OCI-LY7 (cell line): ENCODE measurements at places on chromosomes 4 and X.

DNA sequence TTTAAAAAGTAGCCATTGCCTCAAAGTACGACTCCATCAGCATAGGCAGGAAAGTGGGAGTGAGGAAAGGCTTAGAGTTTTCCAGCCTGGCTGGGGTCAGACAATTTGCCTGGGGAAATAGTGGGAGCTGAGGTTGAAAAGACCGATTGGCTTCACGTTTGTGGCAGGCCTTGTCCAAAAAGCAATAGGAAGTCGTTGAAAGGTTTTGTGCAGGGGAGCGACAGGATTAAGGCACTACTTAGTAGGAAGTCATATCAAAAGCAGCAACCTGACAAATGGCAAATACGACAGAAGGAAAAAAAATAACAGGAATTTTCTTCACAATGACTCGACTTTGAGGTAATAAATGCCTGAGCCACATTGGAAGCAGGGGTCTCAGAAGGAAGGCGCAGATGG, 691 bp upstream of the EREG start:
- DNase-seq: no peak

- no peak for DNase-seq
Measured at GRCh38 chr4:187075514-187075913, 351.9 kb upstream of the FAT1 start.

GRCh38 chr4:94678896-94679295, 78.9 kb upstream of the BMPR1B start:
- DNase-seq: no peak

DNA sequence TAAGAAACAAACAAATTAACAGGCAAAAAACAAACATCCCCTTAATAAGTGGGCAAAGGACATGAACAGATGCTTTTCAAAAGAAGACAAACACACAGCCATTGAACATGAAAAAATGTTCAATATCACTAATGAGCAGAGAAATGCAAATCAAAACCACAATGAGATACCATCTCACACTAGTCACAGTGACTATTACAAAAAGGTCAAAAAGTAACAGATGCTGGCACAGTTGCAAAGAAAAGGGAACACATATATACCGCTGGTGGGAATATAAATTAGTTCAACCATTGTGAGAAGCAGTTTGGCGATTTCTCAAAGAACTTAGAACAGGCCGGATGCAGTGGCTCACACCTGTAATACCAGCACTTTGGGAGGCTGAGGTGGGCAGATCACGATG, 146.1 kb upstream of the NEIL3 start:
- DNase-seq: no peak

- no peak for DNase-seq
Measured at GRCh38 chr4:128596853-128597252, 212.6 kb upstream of the JADE1 start.

DNA sequence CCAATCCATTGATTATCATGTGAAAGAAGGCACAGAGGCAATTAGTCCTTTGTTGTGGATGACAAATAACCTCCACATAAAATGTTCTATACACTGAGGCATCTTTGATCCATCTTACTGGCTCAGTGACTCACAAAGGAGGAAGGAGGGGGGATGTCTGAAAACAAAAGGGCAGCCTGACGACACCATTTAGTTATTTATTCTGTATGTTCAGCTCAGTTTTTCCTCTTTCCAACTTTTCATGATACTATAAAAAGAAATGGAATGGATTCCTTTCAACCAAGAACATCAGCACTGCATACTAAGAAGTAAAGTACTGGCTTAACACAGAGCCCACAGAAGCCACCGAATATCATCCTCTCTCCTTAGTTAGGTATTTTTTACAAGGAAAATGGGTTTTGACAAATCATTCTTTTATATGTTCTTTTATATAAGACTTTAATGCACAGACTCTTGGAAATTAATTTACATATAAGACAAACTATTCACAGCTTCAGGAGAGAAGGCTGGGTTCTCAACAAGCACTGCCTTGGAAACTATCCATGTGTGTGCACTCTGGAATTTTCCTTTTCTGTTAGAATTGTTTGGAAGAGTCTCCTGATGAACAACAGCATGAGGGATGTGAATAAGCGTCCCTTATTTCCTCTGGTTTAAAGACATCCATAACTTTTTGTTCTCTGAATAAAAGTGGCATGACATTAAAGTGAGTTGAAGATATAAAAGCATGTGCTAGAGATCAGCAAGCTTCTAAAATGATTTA, 135.6 kb downstream of the TSPAN5 start:
- no peak for DNase-seq

- DNase-seq: no peak
Measured at GRCh38 chrX:151175283-151176062, 911 bp upstream of the GPR50 start.

DNA sequence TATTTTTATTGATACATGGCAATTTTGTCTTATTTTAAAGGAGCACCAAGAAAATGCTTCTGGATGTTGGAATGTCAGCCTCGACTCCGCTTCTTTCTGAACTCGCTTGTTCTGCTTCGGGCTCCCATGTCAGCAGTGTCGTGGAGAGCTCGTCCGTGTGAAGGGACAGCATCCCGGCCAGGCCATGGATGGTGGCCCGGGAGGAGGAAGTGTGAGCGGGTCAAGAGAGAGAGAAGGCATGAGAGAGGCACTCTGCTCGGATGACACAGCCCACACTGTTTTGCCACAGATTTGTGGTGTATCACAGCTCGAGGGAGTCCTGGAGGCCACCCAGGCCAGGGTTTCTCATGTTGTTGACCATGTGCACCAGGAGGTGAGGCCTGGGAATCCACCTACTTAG, 107.0 kb downstream of the TRAPPC11 start:
- DNase-seq: no peak

GRCh38 chr4:2790583-2791517, 2.0 kb upstream of the SH3BP2 start:
- DNase-seq: no peak
